Cortex of kidney (tissue), 1 donor: ENCODE measurements at places on chromosomes 2 and 18.

DNA sequence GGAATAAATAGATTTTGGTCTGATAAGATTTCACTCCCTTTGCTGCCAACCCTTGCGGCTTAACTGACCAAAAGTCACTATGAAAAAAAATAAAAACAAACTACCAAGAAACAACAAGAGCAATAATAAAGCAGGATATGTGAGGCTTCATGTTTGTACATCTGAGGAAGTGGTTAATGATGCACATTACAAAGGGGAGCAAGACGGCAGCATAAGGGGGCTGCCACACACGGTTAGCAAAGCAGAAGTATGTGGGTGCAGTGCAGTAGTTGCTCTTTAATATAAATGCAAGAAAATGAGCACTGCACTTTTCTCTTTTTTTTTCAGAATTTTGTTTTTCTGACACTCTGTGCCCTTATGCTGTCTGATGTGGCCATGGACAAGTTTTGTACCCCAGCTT is 377.1 kb upstream of the CNTNAP5 start:
- DNase-seq: no peak

DNA sequence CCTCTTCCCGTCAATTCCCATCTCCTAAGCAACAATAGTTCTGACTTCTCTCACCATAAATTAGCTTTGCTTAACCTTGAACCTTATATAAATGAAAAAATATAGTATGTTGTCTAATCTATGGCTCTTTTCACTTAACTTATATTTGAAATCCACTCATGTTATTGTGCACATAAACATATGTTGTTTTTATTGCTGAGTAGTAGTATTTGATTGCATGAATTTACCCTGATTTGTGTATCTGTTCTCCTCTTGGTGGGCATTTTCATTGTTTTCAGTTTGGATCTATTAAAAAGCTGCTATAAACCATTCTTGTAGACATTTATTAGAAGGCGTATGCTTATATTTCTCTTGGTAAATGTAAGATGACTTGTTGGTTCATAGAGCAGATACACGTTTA is 874.3 kb upstream of the ZEB2 start:
- no peak for DNase-seq

- DNase-seq: no peak
Measured at GRCh38 chr2:24871852-24872333, 48.1 kb downstream of the ADCY3 start.

GRCh38 chr2:158088093-158088492 is 13.6 kb upstream of the UPP2 start:
- no peak for DNase-seq

DNA sequence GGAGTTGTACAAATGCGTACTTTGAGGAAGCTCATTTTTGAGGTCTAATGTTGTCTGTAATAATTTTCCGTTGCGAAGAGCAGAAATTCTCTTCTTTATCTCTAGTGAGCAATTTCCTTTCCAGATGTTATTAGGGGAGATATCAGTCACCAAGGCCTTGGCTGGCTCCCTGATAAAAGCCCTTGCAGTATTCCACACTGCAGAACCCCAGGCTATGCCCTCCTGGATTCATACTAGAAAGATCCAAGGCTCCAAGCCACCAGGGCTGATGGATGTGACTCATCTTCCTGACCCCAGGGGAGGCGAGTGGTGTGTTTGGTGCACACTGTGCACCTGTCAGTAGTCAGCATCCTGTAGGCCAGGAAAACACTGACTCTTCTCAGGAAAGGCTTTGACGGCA is 34.7 kb downstream of the INO80C start:
- no peak for DNase-seq

DNA sequence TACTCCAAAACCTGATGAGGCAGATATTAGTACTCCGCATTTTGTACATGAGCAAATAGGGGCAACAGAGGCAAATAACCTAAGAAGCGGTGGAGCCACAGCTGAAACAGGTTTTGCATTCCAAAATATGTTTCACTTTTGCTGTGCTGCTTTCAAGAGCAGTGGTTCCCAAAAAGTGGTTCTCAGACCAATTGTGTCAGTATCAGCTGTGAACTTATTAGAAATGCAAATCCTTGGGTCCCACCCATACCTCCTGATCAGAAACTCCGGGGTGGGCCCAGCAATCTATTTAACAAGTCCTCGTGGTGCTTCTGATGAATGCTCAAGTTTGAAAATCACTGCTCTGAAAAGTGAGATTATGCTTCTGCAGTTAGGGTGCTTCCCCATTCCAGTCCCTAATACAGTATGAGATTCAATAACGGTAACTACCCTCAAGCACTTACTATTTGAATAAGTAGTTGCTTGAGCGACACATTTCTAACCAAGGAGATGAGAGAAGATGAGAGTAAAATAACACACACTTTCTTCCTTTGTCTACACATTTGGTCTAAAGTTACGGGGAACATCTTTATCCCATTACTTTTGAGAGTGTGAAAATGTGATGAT is 17.8 kb upstream of the TCF4 start:
- DNase-seq: no peak

- DNase-seq: no peak
Measured at GRCh38 chr2:85712849-85713612, 18.9 kb downstream of the GNLY start.
